ENCODE measurements at places on chromosomes 16 and 17.

DNA sequence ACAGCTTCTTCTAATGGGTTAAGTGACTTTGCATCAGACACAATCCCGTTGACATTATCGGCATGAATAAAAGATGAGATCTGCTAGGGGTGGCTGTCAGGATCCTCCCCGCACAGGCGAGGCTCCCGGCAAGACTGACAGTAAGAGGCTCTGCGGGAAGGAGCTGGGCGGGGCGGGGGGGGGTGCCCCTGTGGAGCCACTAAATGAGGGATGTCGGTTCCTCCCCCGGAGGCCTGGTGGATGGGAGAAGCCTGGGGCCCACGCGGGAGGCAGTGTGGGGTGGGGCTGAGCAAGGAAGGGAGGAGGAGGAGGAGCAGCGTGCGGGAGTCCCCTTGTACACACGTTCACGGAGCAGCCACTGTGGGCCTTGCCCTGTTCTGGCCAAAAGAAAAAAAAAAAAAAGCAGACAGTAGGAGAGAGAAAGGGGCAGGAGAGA is 190.9 kb upstream of the GSE1 start:
- peak; percentile 61 for DNase-seq

GRCh38 chr17:2611627-2612026 is 18.2 kb downstream of the PAFAH1B1 start:
- no peak for DNase-seq

- peak; percentile 59 for DNase-seq
Measured at GRCh38 chr16:84175350-84176081, 11.3 kb downstream of the TAF1C start.

- DNase-seq: no peak
Measured at GRCh38 chr16:25271421-25271820, 13.8 kb upstream of the ZKSCAN2 start.

DNA sequence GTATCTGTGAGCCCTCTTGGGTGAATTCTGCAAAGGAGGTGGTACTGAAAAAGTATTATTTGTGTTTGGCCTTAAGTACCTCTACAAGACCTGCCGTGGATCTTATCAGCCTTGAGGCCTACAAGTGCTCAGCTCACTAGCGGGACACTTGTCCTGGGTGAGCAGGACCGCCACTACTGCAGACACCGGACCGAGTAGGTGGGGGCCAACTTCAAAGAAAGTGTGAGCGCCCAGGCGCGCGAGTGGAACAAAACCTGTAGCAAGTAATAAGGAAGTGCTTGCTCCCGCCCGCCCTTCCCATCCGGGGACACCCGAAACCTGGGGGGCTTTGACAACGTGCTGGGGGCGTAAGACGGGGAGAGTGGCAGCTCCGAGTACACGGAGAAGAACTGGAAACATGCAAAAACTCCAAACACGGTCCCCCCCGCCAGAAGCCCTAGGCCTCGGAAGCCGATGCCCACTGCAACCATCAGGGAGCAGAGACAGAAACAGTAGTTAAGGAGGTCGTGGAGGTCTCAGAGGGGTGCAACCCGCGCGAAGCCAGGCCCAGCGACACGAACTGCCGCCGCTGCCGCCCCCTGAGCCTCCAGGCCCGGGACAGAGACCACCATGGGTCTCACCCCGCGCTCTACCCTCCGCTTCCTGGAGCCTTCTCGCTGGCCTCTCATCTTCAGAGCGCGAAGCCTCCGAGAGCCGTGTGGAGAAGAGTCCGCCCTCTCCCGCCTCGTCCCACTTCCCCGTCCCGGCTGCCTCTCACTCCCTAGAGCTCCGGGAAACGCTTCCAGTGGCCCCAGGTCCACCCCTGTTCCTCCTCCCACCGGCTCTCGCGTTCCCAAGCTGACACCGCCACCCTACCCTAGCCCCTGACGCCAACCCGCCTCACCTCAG is 537 bp downstream of the CNOT1 start:
- DNase-seq: peak; percentile 72

DNA sequence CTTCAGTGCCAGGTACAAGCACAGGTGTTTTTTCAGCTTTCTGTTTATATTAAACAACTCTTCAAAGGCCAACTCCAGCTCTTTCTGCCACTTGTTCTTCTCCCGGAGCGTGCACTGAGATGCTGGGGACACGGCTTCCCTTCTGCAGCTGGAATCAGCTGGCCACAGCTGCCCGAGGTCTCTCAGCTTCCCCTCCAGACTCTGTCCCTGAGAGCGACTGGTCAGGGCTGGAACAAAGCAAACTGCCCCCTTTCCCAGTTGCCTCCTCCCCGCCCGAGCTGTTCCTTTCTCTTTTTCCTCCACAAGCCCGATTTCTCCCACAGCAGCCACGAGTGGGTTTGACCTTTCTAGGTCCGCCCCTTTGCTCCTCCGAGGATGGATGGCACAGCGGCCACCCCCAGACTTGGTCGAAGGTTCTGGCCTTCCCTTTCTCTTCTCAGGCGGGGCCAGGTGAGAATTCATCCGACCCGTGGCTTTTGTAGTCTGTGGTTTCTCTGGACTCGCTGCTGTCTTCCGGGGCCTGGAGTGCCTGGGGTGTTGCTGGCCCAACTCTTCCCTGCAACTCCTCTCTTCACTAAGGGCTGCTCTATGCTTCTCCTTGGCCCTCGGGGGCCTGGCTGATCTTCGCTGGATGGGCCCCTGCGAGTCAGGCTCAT is 11.5 kb downstream of the CEP295NL start:
- DNase-seq: no peak

GRCh38 chr17:57735707-57736106 is 9.4 kb downstream of the CCDC182 start:
- peak; percentile 42 for DNase-seq

All from NCI-H2171 treated with DMSO at 0.1 percent for 48 hours (cell line).